ENCODE measurements at places on chromosomes 7 and 10. TPM values are rescaled to one million over a fixed set of nuclear protein-coding genes. Genes with fewer than 3 reads are reported as not detected.

Gene LBX1
- not detected for total RNA-seq

Gene PNLIPRP2
- total RNA-seq = not detected

Gene BAG3
- 4.9 TPM for total RNA-seq

Gene FZD8
- total RNA-seq = 31.7 TPM

Gene AEBP1
- 9.1 TPM for total RNA-seq

Gene UNCX
- total RNA-seq = not detected

Gene FBXL13
- total RNA-seq = 0.39 TPM

Gene ATOH7
- not detected for total RNA-seq

Gene GNA12
- total RNA-seq = 20.8 TPM

Gene ZYX
- total RNA-seq = 11.8 TPM

Gene ARPC1B
- total RNA-seq = 477 TPM

Gene PPP1R17
- not detected for total RNA-seq

Gene ICA1
- total RNA-seq = 37.6 TPM

Gene SFRP5
- total RNA-seq = not detected

Gene PRSS1
- total RNA-seq = not detected

Gene TFPI2
- total RNA-seq = 290 TPM
